Esophagus muscularis mucosa (tissue), 4 donors: ENCODE measurements at places on chromosomes 7 and 10. TPM values are rescaled to one million over a fixed set of nuclear protein-coding genes. Genes with fewer than 3 reads are reported as not detected.

CCDC3 gene
- 79.1 TPM for total RNA-seq

FAM237B gene
- total RNA-seq: not detected

CASD1 gene
- total RNA-seq: 17.9 TPM

CPVL gene
- total RNA-seq: 28.5 TPM

TMEM236 gene
- total RNA-seq: 1.2 TPM

BAMBI gene
- 8.4 TPM for total RNA-seq

NEBL gene
- total RNA-seq: 2.1 TPM

CPN1 gene
- total RNA-seq: not detected

PKD1L1 gene
- total RNA-seq: 0.80 TPM

ANKRD30A gene
- total RNA-seq: not detected

MACROH2A2 gene
- 14.6 TPM for total RNA-seq

DDX56 gene
- 35.3 TPM for total RNA-seq

LMOD2 gene
- not detected for total RNA-seq

TMEM184A gene
- total RNA-seq: 0.23 TPM
